ENCODE measurements at places on chromosomes 1 and 21.

DNA sequence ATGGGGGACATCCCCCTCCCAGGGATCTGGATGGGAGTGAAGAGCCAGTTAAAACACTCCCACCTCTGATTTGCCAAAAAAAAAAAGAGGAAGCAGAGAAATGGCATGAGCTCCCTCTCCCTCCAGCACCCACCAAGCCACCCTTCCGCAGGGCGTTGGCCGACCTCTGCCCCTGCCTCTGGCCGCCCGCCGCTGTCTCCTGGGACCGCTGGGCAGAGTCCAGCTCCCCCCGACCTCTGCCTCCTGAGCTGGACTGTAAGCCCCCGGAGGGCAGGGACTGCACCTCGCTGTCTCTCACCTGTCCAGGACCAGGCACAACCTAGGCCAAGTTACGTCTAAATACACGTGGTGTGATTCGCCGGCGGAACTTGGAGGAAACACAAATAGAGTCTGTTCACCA, 174.3 kb downstream of the PRDM16 start:
- DNase-seq, result no peak

GRCh38 chr1:205456383-205456867, 580 bp upstream of the BLACAT1 start:
- no peak for DNase-seq

- no peak for DNase-seq
These were observed 91.5 kb downstream of the TENT5C start for GRCh38 chr1:117697220-117697781.

DNA sequence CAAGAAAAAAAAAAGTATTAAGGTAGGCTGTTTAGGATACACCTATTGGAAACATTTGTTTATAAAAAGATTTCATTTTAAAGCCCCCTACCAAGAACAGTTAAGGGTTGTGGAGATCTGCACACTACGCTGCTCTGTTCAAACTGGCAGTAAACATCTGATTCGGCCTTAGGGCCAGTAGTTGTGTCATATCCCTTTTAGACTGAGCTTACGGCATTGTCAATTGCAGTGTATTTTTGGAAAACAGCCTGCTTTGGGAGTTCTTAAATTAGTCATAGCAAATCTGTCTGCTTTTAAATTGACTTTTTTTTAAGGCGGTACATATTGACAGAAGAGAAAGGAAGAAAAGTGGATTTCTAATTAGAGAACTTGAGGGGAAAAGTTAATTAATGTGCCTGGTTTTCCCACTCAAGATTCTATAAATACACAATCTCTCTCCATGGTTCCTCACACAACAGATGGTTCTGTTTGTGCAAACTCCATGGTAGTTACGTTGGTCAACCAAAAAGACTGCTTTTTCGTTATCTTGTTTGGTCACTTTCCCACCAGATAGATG, 1.7 kb upstream of the ELK4 start:
- DNase-seq, result no peak

- DNase-seq, result no peak
These were observed 492 bp downstream of the FOXO6 start for GRCh38 chr1:41361495-41362356.

DNA sequence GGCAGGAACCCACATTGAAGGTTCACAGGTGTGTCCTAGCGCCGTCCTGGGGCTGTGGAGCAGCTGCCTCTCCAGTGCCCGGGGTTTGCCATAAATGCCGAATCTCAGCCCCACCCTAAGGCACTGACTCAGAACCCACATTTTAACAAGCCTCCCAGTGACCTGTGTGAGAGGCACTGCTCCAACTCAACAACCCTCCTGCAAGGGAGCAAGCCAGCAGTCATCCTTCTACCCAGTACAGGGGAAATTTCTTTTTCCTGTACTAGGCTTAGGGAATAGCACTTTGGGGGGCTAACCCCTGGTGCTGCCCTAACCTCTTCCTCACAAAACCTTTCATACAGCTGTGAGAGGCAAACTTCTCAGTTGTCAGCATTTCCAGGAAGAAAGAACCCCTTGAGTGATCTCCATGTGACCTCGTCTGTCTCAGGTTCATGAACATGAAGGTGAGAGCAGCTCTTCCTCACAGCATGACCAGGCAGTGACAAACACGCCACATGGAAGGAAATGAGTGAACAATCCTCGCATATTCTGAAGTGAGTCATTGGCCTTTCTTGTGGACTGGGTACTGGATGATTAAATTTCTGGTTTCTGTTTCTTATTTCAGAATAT, 11.4 kb upstream of the BCAR3 start:
- no peak for DNase-seq

- DNase-seq, result no peak
These were observed 25.9 kb downstream of the RUNX3 start for GRCh38 chr1:24903955-24904730.

- DNase-seq, result no peak
These were observed 7.7 kb downstream of the KANK4 start for GRCh38 chr1:62311473-62311943.

DNA sequence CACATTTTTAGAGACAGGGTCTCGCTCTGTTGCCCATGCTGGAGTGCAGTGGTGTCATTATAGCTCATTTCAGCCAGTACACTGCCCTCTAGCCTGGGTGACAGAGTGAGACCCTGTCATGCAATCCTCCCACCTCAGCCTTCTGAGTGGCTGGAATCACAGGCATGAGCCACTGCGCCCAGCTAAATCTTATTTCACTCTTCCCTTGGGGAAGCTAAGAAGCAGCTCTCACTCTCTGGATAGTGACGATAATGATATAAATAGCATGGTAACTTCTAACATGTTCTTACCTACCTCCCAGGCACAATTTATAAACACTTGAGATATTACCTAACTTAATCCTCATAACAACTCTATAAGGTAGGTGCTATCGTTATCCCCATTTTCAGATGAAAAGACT, 24.9 kb downstream of the IQGAP3 start:
- no peak for DNase-seq

- no peak for DNase-seq
These were observed 9.6 kb upstream of the AMY2B start for GRCh38 chr1:103561643-103562395.

DNA sequence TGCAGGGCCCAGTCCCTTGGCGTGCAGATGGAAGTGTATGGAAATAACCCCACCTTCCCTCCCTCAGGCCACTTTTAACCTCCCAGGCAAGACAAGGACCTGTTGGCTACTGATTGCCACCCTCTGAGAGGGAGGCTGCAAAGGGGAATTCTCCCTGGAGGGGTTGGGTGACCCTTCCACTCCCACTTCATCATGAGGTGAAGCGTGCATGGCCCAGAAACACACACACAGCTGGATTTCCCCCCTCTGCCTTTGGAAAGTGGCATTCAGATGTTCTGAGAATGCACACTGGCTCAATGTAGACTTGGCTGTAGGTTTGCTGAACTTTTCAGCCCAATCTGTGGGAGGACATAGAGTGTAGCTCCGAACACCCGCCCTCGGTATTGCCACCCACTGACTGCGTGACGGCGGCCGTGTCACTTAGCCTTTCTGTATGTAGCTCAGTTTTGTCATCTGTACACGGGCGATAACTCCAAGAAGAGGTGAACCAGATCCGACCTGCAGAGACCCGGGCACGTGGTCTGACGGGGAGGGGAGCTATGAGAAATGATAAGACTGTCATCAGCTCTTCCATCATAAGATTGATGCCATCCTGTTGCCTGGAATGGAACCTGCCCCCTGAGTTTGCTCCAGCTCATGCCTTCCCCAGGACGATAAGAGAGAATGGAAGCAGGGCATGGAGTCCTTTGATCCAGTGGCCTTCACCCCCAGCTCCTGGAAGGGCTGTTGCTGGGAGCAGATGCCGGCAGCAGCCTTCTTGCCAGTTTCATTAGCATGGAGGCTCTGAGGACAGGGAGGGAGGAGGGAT, 19.3 kb downstream of the MIIP start:
- DNase-seq, result no peak

DNA sequence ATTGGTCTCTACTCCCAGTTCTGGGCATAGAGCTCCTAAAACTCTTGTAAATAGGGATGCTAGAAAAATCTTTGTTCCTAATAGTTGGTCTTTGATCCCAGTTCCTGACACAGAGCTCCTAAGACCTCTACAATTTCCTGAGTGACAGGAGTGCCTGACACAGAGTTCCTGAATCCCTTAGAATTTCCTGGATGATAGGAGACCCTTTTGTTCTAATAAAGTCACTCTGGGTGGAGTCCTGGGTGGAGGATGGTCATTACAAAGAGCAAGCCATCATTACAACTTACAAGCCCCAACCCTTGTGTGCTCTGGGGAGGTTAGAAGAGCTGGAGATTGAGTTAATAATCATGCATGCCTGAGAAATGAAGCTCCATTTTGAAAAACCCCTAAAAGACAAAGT, 58.4 kb downstream of the ZZZ3 start:
- DNase-seq, result no peak

DNA sequence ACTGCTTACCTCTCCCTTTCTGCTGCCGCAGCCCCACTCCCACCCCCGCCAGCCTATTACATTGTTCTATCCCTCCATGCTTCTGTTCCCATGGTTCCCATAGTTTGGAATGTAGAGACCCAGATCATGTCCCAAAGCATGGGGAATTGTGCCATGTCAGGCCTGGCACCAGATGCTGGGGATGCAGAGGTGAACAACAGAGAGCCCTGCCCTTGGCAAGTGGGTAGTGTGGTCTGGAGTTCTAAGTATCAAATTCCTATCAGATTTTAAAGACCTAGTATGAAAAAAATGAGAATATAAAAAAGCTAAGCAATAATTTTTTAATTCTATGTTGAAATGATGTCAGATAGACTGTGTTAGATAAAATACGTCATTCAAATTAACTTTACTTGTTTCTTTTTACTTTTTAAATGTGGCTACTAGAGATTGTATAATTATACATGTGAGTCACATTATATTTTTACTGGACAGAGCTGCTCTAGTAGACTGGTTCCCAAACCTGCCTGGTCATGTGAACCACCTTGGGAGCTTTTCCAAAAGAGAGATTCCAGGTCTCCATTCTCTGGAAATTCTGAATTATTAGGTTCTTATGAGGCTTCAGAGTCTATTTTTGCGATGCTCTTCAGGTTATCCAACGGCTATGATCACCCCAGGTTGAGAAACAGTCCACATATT, 113.0 kb upstream of the DAB1 start:
- no peak for DNase-seq

DNA sequence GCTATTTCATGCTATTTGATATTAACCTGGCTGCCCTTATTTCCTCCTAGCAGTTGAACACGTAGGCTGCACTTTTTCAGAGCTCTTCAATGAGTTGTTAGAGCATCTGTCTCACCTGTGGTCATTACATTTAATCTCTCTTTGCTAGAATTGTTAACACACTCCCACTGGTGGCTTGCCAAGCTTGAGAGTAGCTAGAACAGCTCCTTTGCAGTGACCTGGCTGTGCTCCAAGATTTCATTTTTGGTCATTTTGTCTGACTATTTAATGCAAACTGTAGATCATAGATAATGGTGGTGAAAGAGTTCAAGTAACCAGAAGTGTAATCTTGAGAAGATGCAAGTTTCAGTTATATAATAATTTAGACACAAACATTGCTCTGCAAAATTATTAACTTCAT, 105.6 kb downstream of the LRRC7 start:
- no peak for DNase-seq

DNA sequence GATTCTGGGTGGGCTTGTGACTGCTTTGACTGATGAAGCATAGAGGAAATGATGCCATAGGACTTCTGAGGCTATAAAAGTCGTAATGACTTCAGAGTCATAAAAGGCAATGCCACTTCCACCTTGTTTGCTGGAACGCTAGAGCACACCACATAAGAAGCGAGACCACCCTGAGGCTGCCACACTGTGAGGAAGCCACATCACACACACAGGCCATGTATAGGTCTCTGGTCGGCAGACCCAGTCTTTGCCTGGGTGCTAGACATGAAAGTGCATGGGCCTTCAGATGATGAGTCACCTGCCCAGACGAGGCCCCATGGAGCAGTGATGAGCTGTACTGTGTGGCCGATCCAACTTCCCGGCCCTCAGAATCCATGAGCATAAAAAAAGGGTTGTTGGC, 14.2 kb upstream of the KANK4 start:
- DNase-seq, result no peak

GRCh38 chr1:86430376-86430775, 6.4 kb downstream of the CLCA2 start:
- no peak for DNase-seq

DNA sequence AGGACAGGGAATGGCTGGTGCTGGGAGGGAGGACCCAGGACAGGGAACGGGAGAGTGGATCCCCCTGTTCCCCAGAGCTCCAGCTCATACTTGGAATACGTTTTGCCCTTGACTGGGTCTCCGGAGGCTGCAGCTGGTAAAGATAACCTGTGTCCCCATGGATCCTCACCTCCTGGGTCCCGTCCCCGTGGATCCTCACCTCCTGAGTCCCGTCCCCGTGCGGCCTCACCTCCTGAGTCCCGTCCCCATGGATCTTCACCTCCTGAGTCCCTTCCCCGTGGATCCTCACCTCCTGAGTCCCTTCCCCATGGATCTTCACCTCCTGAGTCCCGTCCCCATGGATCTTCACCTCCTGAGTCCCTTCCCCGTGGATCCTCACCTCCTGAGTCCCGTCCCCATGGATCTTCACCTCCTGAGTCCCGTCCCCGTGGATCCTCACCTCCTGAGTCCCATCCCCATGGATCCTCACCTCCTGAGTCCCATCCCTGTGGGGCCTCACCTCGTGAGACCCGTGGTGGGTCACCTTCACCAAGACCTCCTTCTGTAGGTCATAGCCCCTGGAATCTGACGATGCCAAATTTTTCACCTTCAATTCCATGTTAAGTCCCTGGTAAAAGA, 61.4 kb downstream of the SCCPDH start:
- DNase-seq, result no peak

GRCh38 chr21:29342363-29342957, 43.7 kb downstream of the BACH1 start:
- no peak for DNase-seq
